Esophagus muscularis mucosa (tissue), 4 donors: ENCODE measurements at places on chromosomes 13 and 19.

DNA sequence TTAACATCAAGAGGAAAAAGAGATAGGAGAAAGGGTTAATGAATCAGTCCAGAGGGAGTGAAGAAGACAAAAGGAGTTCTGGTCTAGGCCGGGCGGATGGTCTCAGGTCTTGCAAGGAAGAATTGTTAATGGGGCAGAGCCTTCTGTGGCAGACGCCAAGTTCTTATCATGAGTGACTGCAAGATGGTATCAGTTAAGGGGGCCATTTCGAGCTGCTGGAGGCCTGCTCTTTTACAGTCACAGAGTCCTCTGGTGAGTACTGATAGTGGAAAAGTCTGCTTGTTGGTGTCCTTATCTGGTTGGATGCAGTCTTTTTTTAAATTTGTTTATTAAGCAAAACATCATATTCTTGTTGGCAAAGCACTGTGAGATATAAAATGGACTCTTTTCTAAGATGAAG lies 590.9 kb upstream of the SGCG start:
- DNase-seq: no peak

- DNase-seq: no peak
These were observed 4.7 kb upstream of the GNA15 start for GRCh38 chr19:3131168-3131567.

DNA sequence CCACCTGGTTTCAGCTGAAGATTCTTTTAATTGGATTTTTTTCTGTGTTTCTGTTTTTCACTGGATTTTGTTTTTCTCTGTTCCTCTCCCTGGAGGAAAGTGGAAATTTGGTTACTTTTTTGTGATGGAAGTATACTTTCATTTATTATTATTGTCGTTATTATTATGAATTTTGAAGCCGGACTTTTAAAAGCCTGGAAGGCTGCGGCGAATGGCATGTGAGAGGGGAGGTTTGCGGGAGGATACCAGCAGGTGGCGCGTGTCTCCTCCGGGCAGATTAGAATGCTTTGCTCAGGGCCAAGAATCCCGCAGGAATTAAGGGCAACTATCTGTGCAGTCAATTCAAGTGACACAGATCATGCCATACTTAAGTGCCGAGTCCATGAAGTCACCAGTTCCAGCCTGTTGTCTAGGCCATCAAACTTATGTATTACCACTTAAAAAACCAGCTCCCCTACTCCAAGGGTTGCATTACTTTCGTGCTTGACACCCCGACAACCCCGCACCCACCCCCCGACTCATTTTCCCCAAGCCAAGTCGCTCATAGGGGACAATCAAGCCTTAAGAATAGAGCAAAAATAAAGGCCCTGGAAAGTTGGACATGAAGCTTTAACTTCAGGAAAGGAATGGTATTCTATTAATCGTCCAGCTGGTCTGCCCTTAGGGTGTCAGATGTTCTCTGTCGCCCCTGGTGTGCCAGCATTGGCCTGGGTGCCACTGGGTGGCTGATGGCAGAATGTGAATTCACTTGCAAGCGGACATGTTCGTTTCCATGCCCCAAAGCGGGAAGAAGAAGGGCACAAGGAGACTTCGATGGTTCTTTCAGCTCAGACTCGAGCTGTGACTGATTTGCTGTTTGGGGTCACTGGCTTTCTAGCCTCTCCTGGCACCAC lies 1.3 kb upstream of the LRCH1 start:
- DNase-seq: no peak

DNA sequence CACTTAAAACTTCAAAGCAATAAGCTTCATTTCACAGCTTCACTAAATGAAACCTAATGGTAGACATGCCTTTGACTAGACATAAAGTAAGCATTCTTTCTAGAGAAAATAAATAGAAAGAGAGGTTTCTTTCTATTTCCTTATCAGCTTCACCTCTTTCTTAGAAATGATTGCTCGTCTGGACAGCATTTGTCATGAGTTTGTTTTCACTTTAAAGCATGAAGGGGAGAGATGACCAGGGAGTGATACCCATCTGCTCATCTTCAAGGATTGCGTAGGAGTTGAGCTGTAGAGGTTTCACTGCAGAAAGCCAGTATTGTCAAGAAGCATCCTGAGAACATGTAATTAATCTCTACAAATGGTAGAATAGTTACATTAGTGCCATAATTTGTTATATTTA lies 61.3 kb downstream of the COL4A2 start:
- DNase-seq: no peak

GRCh38 chr13:83056269-83056668 lies 826.0 kb downstream of the SLITRK1 start:
- no peak for DNase-seq

GRCh38 chr13:40589285-40590109 lies 76.9 kb downstream of the FOXO1 start:
- peak; percentile 75 for DNase-seq

- no peak for DNase-seq
These were observed 11.0 kb downstream of the STK24 start for GRCh38 chr13:98565726-98566565.

DNA sequence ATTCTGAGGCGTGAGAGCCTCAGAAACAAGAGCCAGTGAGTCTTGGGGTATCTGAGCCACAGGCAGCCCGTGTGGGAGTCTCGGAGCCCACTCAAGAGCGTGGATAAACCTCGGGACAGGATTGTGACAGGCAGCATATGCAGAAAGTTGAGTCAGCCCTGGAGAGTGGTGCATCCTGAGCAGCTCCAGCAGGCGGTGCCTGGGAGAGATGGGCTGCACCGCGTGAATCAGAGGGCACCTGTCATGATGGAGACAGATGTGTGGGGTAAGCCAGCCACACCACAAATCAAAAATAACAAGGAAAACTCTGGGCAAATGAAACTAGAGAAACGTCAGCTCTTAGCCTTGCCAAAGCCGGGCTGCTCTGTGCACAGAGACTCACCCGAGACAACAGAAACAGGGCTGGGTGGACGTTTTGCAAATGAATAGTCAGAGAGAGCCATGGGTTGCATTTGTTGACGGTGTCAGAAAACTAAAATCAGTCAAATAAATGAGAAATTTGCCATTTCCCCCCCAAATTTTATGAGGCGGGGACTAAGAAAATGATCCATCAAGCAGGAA lies 30.0 kb upstream of the POP4 start:
- DNase-seq: no peak

DNA sequence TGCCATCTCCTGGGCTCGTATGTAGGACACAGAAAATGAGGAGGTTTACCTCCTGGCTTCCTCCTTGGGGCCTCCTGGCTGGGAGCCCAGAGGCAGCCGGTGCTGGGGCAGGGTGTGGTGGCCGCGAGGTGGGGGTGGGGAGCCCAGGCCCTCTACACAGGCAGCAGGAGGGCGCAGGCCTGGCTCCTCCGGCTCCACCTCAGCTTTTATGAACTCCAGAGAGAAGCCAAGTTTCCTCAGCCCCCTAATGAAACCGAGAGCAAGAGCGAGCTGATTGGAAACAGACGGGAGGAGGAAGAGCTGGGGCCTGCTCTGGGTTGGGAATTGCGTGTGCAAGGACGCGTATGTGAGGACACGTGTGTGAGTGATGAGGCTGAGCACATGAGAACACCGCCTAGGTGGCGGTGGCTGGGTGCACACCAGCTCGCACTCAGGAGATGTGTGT lies 23.1 kb downstream of the LYL1 start:
- no peak for DNase-seq

DNA sequence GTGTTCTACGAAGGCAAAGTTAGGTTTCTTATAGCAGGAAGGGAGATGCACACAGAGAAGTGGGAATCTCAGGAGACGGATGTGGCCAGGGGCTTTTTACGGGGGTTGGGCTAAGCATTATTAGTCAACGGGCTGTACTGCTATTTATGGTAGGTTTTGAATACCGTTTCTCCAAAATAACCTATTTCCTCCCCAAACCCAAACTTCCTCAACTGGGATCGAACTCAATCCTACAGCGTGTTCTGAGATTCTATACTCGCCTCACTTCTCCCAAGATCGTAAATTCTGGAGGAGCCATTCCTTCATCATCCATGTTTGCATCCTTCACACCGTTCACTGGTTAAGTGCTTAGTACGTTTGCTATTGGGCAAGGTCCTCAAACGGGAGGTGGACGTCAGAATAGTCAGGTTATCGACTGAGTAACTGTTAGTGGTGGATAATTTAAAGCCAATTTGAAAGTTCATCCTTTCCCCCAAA lies 1.2 kb upstream of the TRIM13 start:
- no peak for DNase-seq

- DNase-seq: no peak
These were observed 21.7 kb upstream of the ZNF429 start for GRCh38 chr19:21483589-21484170.
